ENCODE measurements at places on chromosomes 5 and 9.

GRCh38 chr5:66239034-66239433, 94.9 kb downstream of the SREK1 start:
- DNase-seq: no peak

- no peak for DNase-seq
Observed at GRCh38 chr9:100219347-100219746, 120.3 kb downstream of the INVS start.

GRCh38 chr9:20319241-20319640, 303.1 kb downstream of the MLLT3 start:
- DNase-seq: no peak

- no peak for DNase-seq
Observed at GRCh38 chr5:151458314-151458713, 10.9 kb downstream of the SLC36A1 start.

DNA sequence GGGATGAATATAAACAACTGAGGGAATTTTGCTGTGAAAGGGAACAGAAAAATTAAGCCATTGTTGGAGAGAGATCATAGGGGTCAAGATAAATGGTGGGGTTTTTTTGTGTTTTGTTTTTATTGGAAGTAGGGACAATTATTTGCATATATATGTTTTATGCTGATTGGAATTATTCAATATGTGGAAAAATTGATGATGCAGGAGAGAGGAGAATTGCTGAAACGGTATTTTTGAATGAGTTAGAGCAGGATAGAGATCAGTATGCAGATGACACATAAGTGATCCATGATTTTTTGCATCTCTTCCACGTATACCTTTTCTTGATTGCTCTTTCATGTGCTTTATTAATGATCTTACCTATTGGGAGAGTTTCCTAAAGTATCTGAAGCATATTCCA, 67.5 kb downstream of the NIPBL start:
- no peak for DNase-seq

DNA sequence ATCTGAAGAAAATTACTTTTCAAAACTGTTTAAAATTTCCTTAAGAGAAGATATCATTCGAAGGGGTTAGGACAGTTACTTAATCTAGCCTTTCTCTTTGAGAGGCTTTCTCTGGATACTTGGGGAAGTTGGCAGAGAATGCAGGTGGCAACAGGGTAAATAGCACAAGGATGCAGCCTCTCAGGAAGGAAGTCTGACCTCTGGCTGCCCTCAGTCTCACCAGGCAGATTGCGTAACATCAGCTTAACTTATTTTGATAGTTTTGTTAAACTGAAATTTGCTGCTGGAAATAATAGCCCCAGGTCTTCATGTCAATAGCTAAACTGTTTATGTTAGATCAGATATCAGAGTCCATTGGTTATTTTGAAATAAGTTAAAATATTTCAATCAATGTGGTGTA, 20.4 kb downstream of the CCDC192 start:
- no peak for DNase-seq

DNA sequence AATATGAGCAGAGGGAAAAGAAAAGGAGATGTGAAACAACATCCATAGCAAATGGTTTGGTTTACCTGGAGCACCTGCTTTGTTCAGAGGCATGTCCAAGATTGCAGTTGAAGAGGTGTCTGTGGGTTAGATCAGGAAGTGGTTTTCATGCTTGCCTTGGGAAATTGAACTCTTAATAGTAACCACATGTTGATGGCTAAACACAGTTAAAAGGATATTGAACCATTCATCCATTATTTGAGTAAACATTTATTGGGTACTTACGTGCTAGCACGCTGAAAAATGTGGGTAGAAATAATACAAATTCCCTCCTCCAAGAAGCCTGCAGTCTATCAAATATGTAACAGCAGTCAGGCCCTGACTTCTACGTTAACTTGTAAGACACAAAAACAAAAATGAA, 235.7 kb upstream of the TNC start:
- DNase-seq: no peak

- peak; percentile 46 for DNase-seq
Observed at GRCh38 chr5:168747987-168748777, 169.0 kb upstream of the PANK3 start.

GRCh38 chr5:127417528-127417927, 99.9 kb upstream of the PRRC1 start:
- DNase-seq: no peak

DNA sequence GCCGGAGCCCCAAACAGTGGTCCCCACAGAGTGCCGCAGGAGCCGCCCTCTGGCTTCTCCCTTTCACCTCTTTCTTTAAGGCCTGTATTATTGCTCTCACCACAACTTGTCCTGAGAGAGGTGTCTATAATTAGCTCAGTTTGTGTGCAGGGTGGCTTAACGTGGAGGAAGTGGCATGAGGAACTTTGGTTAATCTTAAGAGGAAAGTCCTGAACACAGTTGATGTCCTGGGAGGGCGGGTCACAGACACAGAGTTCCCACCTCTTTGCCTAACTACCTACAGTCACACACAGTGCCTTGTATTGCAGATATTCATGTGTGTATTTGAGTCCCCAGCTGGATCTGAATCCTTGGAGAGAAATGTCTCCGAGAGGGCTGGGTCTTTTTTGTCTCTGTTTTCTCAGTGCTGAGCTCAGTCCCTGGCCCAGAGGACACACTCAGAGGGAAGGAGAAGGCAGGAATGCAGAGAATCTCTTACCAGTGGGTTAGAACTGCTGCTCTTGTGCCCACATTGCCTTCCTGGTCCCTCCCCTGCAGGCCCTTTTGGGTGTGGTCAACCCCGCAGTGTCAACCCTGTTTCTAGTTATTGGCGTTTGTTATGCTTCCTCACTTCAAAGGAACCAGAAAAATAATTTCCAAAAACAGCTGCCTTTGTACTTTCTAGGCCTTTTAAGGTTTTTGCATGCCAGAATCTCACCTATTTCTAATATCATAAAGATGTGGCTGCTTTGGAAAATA, 392.5 kb downstream of the KDM4C start:
- DNase-seq: no peak

DNA sequence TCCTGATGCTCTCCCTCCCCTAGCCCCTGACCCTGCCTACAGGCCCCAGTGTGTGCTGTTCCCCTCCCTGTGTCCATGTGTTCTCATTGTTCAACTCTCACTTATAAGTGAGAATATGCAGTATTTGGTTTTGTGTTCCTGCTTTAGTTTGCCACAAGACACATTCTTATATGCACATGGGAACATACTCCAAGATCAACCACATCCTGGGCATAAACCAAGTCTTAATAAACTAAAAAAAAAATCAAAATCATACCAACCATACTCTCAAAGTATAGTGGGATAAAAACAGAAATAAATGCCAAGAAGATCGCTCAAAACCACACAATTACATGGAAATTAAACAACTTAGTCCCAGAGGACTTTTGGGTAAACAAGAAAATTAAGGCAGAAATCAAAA, 11.2 kb upstream of the ZCCHC9 start:
- DNase-seq: no peak

DNA sequence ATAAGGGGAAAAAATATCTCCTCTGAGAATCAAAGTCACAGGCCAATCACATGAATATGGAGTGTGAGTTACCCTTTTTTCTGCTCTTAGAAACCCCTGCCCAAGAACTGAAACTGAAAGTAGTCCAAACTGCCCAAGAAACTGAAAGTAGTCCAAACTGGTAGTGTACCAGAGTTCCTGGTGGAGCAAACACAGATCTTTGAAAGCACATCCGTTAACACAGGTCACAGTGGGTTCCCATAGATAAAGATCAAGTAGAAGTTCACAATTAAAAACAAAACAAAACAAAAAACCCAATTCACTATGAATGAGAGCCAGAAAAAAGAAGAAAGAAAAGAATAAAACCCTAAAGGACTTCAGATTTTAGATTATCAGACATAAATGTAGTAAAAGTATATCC, 332.4 kb upstream of the EFNA5 start:
- no peak for DNase-seq

DNA sequence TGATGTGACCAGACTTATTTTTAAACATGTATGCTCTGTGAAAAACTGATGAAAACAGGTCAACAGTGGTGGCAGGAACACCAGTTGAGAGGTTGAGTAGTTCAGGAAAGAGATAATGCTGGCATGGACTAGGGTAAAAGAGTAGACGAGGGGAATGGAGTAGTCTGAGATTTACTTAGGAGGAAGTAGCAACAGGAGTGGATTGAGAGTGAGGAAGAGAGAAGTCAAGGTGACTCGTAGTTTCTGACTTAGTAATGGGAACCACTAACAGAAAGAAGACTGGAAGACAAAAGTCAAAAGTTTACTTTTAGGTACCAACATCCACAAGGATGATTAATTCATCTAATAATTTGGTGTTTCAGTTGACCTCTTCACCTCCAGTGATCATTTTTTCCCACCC, 3.6 kb downstream of the SRA1 start:
- no peak for DNase-seq

GRCh38 chr5:157657516-157657915, 5.3 kb upstream of the SOX30 start:
- DNase-seq: no peak

DNA sequence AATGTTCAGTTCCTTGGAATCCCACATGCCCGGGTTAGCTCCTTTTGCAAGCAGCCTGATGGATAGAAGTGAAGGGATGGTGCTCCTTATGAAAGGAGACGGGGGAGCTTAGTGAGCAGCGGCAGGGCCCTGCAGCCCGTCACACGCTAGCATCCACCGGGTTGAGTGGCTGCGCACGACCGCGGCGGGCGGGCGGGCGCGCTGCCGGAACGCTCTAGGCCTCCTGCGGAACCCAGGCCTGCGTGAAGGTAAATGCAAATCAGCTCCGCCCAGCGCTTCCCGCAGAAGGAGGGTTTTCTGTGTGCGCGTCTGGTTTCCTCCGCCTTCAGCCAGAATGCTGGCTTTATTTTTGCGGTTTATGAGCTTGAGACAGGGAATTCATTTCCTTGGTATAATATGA, 19.8 kb downstream of the IL12B start:
- DNase-seq: no peak

- no peak for DNase-seq
Observed at GRCh38 chr5:142808878-142809598, 38.9 kb downstream of the ARHGAP26 start.

GRCh38 chr5:112418659-112419163, 366 bp downstream of the EPB41L4A start:
- DNase-seq: no peak

DNA sequence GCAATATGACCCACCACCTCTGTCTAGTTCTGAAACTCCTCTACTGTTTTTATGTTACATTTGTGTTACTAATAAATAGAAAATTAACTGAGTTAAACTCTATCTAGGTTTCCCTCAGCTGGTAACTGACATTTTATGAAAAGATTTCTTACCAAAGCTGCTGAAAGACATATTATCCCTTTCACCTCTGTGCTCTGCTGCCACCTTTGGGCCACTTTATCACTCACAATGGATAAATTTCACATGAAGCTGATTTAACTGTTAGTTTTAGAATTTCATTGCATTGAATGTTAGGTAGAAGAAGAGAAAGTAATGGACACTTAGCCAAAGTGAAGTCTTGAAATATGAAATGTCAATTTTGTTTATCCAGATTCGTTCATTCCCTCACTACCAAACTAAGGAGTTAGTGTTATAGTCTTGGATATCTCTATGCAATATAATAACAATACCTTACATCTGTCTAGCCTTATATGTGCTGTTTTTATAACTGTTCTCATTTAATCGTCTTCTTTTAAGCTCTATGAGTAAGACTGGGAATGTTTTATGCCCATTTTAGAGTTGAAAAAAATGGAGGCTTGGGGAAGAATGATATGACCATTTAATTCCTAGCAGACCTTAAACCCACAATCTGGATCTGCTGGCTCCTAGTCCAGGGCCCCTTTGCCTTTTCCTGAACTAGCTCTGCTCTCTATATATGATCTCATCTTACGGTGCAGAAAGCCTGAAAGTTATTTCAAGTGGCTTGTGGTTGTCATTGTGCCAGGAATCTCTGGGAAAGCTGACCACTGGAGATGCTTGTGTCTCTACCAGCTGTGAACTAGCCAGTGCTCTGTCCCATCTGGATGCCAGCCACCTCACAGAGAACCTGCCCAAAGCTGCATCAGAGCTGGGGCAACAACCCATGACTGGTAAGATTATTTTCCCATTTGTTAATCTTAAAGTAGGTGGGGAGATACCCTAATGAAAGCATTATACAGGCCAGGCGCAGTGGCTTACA, 97.1 kb downstream of the GOLPH3 start:
- no peak for DNase-seq

- DNase-seq: no peak
Observed at GRCh38 chr9:129118799-129119198, 7.6 kb downstream of the PTPA start.

DNA sequence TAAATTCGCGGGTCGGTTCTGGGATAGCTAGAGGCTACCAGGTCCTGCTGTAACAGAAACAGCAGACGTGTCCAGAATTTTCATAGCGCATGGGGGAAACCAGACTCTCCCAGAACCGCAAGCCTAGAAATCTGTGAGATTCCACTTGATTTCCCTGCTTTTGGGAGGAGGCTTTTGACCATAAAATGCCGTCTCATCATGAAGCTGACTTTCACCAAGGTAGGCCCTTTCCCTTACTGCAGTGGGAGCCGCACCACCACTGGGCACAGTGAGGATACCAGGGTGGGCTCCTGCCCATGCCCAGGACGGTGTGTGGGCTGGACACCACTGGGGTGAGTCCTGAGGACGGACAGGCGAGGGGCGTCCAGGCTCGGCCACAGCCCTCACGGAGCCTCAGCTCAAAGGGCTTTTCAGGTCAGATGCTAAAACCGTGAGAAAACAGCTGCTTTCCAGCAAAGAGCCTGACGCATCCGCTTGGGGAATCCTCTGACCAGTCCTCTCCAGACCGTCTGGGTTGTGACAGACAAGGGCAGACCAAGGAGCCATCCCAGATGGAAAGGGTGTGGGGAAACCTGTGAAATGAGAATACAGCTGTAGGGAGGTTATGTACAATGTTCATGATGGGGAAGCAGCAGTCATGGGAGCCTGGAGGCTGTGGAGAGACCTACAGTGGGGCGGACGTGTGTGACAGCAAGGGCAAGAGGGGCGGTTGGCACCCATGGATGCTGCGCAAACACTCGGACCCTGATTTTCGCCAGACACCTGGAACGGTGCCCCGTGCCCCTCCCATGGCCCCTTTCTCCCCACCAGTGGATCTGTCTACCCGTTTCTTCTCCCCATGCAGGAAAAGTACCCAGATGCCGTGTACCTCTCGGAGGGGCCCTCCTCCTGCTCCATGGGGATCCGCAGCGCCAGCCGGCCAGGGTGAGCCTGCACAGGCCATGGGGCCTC, 59.2 kb downstream of the IPPK start:
- DNase-seq: no peak

GRCh38 chr5:106801554-106801953, 869.2 kb downstream of the EFNA5 start:
- no peak for DNase-seq
